HuH-7 (cell line): ENCODE measurements at places on chromosomes 1 and 21.

GRCh38 chr1:172085317-172085716 is 244.0 kb downstream of the DNM3 start:
- no peak for DNase-seq

DNA sequence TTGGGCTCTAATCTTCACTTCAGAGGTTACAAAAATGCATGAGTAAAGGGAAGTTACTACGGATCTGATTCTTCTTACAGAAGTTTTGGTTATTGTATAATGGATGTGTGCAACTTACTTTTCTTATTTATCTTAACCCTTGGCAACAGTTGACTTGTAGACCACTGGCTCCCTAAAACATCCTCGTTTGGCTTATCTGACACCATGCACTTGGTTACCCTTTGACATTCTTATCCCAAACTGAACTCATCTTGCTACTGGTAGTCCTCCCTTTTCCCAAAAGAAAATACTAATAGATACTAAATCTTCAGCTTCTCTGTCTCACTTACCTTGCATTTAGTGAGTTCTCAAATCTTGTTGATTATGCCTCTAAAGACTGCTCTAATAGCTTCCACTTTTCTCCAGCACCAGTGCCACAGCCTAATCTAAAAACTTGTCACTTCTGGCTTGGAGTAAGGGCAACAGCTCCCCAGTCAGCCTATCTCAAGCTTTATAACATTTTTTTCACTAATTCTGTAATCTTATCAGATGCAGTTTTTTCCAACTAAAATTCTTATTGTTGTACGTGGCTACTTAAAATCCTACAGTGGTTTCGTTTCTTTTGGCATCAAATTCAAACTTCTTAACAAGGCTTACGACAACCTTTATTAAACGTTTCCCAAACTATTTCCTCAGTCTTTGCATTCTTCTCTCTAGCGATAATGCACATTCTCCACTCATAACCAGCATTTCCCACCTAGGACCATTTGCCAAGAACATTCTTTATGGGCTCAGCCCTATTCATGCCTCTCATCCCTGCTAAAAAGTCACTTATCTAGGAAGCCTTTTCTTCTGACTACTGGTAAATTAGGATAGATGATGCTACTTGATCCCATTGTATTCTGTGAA is 204.2 kb downstream of the KCNT2 start:
- DNase-seq, result no peak

- no peak for DNase-seq
These were observed 63.4 kb upstream of the PDE4B start for GRCh38 chr1:65729259-65729658.

DNA sequence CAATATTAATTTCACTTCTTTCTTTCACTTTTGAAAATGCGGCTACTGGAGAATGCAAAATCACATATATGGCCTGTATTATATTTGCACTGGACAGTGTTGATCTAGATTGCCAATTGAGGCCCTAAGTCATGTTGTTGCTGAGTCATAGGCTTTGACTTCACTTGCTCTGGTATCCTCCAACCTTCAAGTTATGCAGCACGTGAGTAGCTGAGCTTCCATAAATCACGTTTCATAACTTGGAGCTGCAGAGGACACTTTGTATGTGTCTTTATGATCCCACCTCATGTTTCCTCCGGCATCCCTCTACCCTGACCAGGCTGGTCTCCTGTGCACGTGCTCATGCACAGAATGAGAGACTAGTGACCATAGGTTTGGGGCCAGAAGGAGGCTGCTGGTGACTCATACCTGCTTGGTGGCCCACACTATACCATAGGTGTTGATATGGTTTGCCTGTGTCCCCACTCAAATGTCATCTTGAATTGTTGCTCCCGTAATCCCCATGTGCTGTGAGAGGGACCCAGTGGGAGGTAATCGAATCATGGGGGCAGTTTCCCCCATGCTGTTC is 103.0 kb upstream of the TSPAN2 start:
- no peak for DNase-seq

- no peak for DNase-seq
These were observed 47.4 kb downstream of the PTPRC start for GRCh38 chr1:198686069-198686728.

GRCh38 chr1:193649587-193649986 is 463.2 kb upstream of the B3GALT2 start:
- no peak for DNase-seq

GRCh38 chr1:61244114-61244513 is 161.8 kb downstream of the NFIA start:
- no peak for DNase-seq

DNA sequence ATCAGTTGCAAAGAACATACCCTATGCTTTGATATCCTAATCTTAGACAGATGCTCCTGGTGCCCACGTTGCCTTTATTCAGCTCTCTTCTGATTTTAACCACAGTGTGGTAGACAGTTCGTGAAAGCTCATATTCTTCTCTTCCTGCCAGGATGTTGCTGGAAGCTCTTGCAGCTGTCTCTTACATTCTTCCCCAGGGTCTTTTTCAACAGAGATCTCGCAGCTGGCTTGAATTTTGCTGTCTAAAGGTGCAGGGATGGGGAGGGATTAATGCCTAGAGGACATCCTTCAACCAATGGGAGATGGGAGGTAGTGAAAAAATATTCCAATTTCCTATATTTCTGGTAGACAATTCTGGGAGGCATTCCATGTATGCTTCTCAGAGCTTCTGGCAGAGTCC is 150.0 kb upstream of the APP start:
- no peak for DNase-seq

DNA sequence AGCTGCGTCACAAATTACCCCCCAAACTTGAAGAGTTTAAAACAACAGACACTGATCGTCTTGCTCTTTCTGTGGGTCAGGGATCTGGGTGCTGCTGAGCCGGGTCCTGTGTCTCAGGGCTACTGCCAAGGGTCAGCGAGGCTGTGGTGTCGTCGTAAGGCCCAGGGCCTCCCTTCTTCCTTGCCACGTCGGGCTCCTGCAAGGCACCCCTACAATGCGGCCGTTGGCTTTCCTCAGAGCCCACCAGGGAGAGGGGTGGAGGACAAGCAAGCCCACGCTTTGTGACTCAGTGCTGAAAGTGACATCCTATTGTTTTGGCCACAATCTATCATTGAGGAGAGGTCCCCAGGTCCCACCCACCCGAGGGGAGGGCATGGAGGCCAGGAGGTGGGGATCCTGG is 7.7 kb upstream of the FBLIM1 start:
- no peak for DNase-seq

- no peak for DNase-seq
These were observed 53.5 kb upstream of the CTTNBP2NL start for GRCh38 chr1:112342558-112342957.

GRCh38 chr1:111140680-111140967 is 601 bp downstream of the CEPT1 start:
- peak; percentile 55 for DNase-seq

DNA sequence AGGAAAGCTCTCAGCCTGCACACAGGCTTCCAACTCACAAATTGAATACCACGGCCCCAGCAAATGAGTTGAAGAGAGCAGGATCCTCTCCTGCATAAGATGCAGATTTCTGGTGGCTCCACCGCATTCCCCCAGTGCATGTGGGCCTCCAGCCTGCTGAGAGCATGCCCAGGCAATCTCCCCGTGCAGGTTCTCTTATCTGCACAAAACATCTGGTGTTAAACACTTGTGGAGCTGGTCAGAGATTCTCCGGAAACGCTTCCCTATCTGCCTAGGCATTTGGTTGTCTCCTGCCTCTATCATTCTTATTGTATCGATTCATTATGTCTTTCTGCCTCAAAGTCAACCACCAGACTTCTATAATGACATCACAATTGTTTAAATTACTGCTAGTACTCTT is 1349.0 kb upstream of the B3GALT2 start:
- no peak for DNase-seq

GRCh38 chr1:157806431-157807149 is 13.3 kb downstream of the FCRL1 start:
- DNase-seq, result no peak

DNA sequence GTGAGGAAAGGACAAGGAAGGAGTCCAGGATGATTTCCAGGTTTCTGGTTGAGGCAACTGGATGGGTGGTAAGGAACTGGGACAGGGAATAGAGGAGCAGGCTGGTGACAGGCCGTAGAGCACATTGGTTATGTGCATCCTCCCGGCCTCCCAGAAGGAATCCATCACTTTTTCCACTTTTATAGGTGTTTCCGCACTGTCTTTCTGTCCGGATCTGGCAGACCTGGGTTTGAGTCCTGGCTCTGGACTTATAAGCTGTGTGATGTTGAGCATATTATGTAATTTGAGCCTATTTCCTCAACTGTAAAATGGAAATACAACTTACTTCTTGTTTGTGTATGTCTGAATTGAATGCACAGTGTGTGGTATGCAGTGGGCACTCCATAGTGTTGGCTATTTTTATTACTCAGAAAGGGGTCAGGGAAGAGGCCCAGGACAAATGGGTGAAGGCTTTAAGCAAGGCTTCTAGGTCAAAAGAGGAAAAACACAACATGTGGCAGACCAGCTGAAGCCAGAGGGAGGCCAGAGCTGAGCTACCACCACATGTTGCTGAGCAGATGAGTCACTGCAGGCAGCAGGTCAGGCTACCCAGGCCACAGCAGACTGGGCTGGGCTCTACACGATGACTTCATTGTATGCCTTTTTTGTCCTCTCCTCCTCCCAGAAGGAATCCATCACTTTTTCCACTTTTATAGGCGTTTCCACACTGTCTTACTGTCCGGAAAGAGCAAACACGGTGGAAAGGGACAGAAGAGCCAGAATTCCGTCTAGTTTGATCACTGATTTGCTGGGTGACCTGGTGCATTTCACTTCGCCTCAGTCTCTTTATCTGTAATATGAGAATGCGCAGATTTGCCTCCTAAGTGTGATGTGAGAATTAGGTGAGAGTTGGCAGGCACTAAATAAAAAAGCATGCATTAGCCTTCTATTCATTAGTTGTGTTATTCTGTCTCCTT is 791 bp upstream of the MAST2 start:
- peak; percentile 83 for DNase-seq

DNA sequence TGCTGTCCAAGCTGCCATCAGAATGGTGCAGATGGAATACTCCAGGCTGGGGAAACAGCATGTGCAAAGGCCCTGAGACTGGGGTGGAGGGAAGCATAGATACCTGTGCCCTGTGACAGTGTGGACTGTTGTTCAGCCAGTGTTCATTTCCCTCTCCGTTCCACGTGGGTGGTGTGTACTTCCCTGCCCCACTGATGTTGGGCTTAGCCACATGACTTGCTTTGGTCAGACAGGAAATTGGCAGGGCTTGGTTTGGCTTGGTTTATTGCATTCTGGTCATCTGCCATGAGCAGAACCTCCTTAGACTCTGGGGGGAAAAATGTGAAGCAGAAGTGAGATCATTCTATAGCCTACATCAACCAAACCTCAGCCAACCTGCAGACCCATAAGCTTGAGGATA is 102.4 kb upstream of the IGSF21 start:
- DNase-seq, result no peak

DNA sequence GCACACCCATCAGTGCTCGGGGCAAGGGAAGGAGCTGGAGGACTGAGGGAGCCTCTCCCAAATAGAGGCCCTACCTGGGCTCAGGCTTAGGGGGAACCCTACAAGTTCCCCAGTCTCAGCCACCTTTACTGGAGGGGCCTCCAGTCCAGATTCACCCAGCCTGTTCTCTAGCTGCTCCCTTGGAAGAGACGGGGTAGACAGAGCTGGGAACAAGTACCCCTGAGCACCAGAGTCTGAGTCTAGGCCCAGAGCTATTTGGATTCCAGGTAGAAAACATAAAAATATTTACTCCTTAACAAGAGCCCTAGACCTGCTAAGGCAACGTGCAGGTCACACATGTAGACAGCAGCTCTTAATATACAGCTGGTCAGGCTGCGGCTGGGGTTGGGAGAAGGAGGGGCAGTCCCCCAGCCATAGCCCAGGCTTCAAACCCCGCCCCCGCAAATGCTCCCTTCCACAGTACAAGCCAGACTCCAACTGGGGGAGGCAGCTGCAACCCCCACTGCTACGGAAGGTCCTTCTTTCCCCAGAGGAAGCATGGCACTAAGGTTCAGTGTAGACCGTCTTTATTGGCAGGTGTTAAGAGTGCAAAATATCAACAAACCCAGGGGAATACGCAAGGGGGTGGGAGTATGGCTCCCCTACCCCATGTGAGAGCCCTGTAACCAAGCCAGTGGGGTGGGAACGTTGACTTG is 8.0 kb downstream of the TENT5B start:
- DNase-seq, result no peak

DNA sequence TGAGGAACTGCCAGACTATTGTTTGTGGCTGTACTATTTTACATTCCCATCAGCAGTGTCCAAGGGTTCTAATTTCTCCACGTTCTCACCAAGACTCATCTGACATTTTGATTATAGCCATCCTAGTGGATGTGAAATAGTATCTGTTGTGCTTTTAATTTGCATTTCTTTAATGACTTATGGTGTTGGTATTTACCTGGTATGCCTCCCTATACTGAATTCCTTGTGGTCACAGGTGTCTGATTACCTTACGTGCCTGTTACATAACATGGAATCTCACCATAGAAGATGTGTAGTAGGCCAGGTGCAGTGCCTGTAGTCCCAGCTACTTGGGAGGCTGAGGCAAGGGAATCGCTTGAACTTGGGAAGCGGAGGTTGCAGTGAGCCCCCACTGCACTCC is 13.5 kb downstream of the ZYG11A start:
- no peak for DNase-seq

DNA sequence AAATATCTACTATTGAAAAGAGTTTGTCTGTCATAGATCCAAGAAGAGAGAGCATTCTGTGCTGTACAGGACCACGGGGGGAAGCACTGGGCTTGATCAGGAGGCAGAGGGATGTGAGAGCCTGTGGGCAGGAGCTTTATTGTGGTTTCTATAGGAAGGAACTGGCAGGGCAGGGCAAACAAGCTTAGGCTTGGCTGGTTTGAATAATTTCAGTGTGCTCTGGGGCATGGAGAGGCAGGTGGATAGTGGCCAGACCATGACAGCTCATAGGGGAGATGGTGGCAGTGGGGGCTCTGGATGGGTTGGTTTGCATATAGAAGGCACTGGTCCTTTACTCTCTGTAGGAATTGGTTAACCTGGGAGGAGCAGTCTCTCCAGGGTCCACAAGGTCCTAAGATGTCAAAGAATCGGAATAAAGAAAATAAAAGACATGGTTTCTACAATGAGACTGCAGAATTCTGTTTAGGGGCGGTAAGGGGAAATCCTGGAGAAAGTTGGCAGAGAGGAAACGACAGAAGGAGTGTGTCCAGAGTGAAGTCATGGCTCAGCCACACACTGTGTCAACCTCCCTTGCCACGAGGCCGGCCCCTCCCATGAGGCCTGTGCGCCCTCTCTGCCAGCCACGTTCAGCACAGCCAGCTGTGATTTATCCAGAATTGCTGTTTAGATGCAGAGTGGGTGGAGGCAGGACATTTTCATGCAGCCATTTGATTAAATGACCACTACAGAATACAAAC is 81.7 kb upstream of the PGBD5 start:
- no peak for DNase-seq

- DNase-seq, result no peak
These were observed 237.0 kb downstream of the MRPL39 start for GRCh38 chr21:25370311-25370744.

GRCh38 chr1:245046769-245047168 is 108.0 kb upstream of the KIF26B start:
- DNase-seq, result no peak

DNA sequence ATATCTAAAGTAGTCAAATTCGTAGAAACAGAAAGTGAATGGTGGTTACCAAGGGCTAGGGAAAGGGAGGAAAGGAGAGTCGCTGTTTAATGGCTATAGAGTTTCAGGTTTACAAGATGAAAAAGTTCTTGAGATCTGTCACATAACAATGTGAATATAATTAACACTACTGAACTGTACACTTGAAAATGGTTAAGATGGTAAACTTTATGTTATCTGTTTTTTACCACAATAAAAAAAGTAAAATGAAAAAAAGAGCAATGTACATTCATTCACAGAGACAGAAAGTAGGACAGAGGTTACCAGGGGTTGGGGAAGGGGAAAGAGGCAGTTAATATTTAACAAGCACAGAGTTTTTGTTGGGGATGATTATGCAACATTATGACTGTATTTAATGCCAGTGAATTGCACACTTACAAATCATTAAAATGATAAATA is 53.3 kb upstream of the SEC16B start:
- no peak for DNase-seq
